ENCODE measurements at places on chromosomes 12 and 14. TPM values are rescaled to one million over a fixed set of nuclear protein-coding genes. Genes with fewer than 3 reads are reported as not detected.

DNA sequence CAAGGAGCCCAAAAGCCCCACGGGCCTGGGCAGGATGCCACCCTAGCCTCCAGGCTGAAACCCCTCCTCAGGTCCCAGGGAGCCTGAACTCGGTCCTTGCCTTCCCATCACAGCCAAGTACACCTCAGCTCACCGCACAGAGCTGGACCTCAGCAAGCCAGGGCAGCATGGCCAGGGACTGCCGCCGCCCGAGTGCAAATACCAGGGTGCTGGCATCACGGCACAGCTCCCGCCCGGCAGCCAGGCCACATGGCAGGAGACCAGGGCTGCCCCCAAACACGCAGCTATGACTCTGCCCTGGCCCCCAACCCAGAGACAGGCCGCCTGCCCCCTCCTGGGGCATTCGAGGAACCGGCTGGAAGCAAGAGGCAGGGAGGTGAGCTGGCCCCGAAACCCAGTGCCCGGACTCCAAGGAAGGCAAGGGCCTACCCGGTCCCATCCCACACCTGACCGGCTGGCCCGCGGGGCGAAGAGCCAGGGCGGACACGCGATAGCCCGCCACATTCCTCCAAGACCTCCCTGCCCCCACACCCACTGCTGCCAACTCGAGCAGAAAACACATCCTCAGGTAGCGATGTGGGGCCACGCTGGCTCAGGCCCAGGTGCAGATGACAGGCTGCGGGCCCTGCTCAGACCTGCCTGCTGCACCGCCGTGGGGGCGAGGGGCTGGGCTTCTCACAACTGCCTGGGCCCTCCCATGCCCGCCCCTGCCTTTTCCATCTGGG lies 2.7 kb downstream of the JAG2 start:
- DNase-seq, result no peak

DNA sequence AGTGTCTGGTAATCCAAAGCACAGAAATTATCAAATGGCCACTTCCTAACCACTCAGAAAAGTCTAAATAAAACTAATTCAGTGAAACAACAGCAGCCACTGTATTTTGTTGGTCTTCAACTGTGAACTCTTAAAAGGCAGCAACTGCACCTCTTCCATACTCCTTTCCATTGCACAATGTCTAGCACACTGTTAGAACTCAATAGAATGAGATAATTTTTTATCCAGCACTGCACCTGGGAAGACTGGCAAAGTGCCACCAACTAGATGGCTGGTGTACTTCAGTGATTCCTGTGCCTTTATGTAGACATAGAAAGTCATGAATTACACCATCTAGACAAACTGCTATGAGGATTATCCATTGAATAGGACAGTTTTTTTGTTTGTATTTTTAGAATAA lies 26.2 kb downstream of the LGR5 start:
- no peak for DNase-seq

DNA sequence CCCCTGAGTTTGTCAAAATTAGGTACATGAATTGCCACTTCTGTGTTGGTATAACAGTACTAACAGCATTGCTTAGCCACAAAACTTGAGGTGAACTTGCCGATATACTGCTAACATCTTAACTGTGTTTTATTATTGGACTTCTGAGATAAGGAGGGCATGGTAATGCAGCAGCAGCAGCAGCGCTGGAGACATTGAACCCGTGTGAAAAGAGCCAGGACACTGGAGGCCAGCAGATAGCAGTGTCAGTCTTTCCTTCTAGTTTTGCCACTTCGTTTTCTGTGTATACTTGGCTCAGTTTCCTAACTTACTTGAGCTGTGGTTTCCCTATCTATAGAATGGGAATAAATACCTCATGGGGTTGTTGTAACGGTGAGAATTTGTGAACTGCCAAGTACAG lies 82.7 kb downstream of the KTN1 start:
- no peak for DNase-seq

- DNase-seq, result peak; percentile 59
Measured at GRCh38 chr12:121009741-121010140, 6.5 kb downstream of the C12orf43 start.

DNA sequence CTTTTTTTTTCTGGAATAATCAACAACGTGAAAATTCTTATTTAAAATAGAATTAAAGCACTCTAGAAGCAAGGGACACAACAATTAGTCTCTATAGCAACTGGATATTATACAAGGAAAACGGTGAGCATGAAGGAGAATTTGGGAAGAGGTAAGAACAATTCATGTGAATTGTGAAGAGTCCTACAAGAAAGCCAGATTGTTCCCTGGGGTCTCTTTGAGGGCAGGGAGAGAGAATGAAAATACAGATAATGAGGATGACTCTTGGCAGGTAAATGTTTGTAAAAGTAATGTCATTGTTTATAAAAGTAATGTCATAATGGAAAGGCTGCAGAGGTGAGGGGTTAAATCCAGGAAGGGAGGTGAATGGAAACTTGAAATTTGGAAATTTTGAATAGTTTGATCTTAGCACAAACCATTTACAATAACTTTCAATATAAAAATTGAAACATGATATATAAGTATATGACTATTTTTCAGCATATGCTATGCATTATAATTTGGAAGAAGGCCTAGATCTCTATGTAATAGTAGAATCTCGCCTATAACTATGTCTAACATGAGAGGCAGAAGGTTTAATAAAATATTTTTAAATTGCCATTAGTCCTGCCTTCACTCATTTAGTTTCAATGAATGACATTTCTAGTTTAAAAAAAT lies 378.8 kb upstream of the DCN start:
- DNase-seq, result no peak

GRCh38 chr12:57547288-57548012 lies 458 bp upstream of the DCTN2 start:
- no peak for DNase-seq

- DNase-seq, result no peak
Measured at GRCh38 chr14:55092341-55092740, 36.7 kb upstream of the LGALS3 start.

- DNase-seq, result no peak
Measured at GRCh38 chr12:1319212-1319611, 275.2 kb downstream of the FBXL14 start.

DNA sequence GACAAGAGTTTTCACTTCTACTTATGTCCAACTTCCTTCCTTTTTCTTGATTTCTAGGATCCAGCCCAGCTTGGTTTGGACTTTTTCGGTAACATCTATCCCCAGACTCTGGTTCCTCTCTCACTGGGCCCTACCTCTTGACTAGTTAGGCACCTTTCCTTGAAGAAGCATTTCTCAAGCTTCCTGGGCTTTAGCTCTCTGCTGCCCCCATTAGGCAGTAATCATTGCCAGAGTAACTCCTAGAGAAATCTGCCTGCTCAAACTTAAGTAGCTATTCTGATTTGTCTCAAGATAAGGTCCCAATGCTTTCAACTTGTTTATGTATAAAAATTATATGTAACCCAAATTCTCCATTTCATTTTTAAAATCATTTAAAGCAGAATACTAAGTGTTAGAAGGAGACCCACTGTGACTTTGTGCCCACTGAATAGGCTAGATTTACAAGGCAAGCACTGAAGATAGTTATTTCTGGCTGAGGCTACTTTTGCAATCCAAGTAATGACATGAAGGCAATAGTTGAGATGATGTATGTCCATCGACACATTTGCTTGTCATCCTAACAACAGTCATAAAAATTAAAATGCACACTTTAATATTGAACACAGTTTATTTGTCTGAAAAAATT lies 275.0 kb upstream of the G2E3 start:
- peak; percentile 60 for DNase-seq

DNA sequence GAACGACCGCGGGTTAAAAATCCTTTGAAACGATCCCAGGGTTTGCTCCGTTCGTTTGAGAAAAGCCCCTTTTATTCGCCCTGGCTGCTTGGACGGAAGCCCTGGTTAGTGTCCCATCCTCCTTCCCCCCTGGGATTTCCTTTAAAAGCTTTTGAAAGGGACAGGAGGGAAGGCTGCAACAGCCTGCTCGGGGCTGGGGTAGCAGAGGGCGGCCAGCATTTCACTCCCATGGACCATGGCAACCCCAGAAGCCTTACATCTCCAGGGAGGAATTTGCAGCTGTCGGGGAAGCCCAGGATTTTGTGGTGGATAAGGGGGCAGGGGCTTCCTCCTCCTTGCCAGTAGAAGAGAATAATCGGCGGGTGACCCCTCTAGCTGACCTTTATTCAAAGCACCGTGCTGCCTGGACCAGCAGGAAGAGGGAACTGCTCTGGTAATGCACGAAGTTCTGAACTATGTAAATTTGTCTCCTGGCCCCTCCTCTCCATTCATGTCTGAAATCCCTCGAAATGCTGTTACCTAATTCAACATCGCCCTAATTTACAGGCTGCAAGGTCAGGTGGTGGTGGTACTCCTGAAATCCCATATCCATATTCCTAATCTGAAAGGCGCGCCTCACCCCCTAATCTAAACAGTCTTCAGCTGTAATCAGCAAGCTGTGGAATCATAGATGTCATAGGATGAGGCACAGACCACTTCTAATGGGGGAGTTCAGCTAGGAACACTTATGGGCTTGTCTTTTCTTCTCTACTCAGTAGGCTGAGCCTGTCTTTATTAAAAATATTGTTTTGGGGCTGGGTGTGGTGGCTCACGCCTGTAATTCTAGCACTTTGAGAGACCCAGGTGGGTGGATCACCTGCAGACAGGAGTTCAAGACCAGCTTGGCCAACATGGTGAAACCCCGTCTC lies 1.0 kb upstream of the CLIP1 start:
- peak; percentile 22 for DNase-seq

GRCh38 chr12:7899755-7900154 lies 27.0 kb upstream of the SLC2A14 start:
- no peak for DNase-seq

DNA sequence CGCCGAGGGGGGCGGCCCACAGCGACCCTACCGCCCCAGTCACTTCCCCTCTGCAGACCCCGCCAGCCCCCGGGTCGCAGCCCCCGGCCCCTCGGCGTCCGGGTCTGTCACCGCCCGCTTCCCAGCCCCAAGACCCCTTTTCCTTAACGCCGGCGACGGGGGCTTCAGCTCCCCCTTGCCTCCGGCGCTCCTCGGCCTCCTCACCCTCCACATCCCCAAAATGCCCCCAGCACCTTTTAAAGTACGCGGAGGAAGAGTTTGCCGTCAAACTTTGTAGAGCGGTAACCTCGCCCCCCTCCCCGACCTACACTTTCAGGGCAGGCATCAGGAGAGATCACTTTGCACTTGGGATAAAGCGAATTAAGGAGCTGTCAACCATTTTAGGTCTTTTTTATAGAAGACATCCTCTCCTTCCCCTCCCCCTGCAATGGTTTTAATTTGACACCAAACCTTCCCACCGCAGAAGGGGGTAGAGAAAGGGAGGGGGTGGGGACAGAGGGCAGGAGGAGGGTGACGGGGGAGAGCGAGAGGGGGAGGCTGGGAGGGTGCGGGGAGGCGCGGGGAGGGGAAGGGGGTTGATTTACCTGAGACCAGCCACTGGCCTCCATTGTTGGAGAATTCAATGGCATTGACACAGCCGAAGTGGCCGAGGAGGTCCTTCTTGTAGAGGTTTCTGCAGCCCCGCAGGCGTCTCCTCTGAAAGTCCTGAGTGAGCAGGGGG lies 578 bp downstream of the DCAF5 start:
- no peak for DNase-seq

- DNase-seq, result no peak
Measured at GRCh38 chr14:89912667-89913211, 41.8 kb downstream of the EFCAB11 start.

- DNase-seq, result no peak
Measured at GRCh38 chr12:70248876-70249275, 5.6 kb downstream of the CNOT2 start.

- DNase-seq, result peak; percentile 58
Measured at GRCh38 chr12:66688846-66689439, 10.1 kb upstream of the GRIP1 start.

DNA sequence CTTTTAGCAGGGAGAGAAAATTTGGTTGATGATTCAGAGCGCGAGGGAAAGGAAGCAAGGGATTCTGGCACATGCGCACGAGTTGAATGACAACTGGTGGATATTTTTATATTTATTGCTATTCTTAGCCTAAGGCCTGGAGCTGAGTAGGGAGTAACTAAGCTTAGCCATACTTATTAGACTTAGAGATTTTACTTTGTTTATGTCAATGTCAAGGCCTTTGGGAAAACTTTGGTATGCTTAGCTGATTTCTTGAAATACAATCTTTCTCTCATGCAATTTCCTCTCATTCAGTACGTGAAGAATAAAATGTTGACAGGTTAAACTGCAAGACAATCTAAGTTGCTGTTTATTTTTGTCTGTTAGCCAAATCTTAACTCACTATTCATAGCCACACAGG lies 101.1 kb downstream of the CRADD start:
- peak; percentile 29 for DNase-seq

DNA sequence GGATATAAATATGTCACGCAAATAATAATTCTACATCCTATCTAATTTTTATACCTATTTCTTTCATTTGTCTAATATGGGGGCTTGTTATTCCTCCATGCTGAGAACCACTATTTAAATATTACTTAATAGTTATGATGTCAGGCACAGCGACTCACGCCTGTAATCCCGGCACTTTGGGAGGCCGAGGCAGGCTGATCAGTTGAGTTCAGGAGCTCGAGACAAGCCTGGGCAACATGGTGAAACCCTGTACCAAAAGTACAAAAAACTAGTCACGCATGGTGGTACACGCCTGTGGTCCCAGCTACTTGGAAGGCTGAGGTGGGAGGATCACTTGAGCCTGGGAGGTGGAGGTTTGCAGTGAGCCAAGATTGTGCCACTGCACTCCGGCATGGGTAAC lies 45.2 kb downstream of the GXYLT1 start:
- DNase-seq, result no peak

- DNase-seq, result no peak
Measured at GRCh38 chr14:72479461-72479931, 414.4 kb downstream of the DPF3 start.

DNA sequence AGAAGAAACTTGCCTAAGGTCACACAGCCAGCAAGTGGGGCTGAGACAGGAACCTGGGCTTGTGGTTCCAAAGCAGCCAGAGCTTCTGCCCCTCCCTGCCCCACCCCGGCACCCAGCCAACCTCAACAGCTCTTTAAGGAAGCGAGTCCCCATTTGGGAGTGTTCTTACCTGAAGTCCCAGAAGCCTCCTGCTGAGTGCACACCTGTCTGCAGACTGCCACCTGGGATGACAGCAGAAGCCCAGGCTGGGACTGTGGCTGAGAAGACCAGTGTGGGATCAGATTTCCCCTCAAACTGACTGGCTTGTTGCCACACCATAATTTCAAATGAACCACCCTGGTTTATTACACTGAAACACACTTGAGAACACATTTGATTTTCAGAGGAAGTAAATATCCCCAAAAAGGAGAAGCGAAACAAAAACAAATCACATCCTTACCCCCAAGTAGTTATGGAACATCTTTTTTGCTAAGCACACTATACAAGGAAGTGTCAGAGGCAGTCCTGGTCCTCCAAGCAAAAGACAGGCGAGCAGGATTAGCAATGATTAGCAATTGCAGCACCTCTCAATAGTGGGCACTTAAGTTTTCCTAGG lies 6.3 kb upstream of the RIN3 start:
- DNase-seq, result no peak

- no peak for DNase-seq
Measured at GRCh38 chr12:15532364-15532977, 210.2 kb downstream of the PTPRO start.

LPAR5 gene
- polyA plus RNA-seq, result 3.1 TPM

OR4K14 gene
- polyA plus RNA-seq, result not detected

KCNK13 gene
- 26.2 TPM for polyA plus RNA-seq

KRT82 gene
- not detected for polyA plus RNA-seq

MYH6 gene
- 0.44 TPM for polyA plus RNA-seq

COCH gene
- 3.0 TPM for polyA plus RNA-seq

ITGB7 gene
- 3.7 TPM for polyA plus RNA-seq

CAPS2 gene
- polyA plus RNA-seq, result 8.1 TPM

TRHDE gene
- 3.9 TPM for polyA plus RNA-seq

MYBPC1 gene
- polyA plus RNA-seq, result 31.2 TPM

C12orf50 gene
- polyA plus RNA-seq, result 47.0 TPM

PTPRR gene
- 0.16 TPM for polyA plus RNA-seq

TAS2R13 gene
- not detected for polyA plus RNA-seq

Measured in testis (tissue), 5 donors.